ENCODE measurements at places on chromosomes 12 and 14.

DNA sequence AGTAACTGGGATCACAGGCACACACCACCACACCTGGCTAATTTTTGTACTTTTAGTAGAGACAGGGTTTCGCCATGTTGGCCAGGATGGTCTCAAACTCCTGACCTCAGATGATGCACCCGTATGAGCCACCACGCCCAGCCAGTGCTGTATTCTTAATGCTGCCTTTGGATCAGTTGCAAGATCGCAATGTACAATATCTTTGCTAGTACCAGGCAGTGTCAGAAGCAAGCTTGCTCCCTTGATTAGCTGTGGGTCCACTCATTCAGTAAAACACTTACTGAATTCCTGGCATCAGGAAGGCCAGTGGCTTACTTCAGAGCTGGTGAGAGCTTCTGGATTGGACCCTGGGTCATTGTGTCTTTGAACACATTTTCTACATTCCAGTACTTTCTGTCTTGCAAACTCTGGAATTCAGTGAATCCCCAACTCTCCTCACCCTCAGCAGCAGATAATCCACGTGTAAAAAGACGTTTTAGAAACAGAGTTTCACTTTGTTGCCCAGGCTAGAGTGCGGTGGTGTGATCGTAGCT, 1183.7 kb downstream of the AACS start:
- DNase-seq: no peak

DNA sequence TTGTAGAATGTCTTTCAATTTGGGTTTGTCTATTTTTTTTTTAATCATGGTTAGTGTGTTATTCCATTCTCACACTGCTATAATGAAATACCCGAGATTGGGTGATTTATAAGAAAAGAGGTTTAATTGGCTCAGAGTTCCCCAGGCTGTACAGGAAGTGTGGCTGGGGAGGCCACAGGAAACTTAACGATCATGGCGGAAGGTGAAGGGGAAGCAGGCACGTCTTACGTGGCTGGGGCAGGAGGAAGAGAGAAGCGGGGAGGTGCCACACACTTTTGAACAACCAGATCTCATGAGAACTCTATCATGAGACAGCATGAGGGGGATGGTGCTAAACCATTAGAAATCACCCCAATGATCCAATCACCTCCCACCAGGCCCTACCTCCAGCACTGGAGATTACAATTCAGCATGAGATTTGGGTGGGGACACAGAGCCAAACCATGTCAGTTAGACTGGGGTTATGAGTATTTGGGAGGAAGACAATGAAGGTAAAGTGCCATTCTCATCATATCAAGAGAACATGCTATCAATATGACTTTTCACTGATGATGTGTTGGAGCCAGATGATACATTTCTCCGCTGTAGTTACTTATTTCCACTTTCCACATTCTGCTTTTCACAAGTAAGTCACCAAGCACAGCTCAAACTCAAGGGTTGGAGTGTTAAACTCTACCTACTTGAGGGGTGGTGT, 45.8 kb downstream of the AP5M1 start:
- DNase-seq: no peak

DNA sequence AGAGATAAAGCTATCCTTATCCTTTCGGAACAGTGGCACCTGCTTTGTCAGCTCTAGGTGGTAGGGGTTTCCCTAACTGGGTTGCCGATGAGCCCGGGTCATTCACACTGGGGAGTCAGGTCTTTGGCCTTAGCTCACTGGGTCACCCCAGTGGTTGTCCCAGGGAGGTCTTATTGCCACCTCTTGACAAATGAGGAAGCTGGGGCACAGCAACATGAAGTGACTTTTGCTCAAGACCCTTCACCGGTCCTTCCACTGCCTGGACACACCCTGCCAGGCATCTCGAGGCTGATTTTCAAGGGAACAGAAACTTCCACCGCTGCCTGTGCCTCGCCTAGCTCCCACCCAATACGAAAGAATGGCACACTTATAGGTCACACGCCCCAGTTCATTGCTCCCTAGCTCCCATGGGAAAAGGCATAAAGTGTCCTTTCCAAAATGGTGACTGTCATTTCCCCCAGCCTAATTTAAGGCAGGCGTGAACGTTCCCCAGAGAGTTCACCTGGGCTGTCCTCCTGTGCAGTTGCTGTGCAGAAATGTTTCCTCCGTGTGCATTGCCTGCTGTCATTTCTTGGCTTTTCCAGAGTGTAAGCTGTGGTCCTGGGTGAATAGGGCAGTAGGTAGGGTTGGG, 156.1 kb upstream of the CCND2 start:
- no peak for DNase-seq

- DNase-seq: no peak
Measured at GRCh38 chr12:98786653-98787052, 141.6 kb downstream of the APAF1 start.

DNA sequence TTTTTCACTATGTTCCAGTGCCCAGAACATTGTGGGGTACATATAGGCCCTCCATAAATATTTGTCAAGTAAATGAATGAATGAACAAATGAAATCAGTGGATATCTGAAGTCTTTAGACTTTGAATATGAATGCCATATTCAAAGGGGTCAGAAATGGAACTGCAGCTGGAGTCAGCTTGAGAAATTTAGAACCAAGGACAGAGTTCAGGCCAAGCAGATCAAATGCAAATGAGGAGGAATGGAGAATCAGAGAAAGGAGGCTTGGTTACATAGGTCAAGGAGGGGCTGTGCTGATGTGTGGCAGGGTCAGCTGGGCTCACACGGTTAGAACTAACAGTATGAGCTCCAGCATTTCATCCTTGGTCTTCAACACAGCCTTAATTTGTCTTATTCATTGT, 104.0 kb upstream of the SEL1L start:
- DNase-seq: no peak

DNA sequence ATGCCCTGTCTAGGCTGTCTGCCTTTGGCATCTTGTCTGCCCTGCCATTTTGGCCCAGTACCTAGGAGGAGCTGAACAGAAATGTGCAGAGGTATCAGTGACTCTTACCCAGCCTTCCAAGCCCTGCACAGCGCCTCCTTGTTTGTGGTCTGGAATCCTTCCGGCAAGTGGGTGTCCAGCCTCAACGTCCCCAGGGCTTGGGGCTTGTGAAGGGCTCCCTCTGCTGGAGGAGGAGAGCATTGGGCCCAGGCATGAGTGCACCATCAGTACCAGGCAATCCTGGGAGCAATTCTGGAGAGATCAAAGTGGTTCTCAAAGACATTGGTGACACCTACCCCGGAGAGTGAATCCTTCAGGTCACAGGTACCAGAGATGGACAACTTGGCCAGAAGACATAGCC, 2.4 kb upstream of the TCL1B start:
- peak; percentile 22 for DNase-seq

- no peak for DNase-seq
Measured at GRCh38 chr12:31288381-31288780, 37.6 kb downstream of the SINHCAF start.

DNA sequence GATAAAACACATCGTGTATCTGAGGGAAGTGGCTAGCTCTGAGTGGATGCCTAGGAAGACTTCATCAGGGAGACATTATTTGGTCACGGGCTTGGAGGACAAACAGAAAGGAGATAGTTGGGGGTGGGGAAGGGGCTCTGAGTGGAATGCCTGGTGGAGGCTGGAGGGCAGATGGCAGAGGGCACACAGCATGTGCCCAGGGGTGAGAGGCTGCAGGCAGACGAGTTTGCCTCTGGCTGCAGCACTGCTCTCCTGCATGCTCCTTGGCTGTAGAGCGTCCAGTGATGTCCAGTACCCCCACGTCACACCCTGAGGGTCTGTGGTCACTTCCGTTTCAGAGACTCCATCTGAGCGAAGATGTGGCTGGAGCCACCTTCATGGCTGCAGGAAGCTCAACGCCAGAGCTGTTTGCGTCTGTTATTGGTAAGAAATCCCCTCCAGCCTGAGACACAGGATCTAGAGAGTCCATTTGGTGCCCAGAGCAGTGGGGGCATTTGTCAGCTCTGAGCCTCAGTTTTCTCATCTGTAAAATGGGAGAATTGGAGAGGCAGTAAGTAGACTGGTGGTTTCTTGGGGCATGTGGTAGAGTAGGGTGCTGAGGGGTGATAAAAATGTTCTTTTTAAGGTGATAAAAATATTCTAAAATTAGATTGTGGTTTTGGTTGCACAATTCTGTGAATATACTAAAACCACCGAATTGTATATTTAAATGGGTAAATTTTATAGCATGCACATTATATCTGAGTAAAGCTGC, 71.7 kb upstream of the RIN3 start:
- DNase-seq: no peak

DNA sequence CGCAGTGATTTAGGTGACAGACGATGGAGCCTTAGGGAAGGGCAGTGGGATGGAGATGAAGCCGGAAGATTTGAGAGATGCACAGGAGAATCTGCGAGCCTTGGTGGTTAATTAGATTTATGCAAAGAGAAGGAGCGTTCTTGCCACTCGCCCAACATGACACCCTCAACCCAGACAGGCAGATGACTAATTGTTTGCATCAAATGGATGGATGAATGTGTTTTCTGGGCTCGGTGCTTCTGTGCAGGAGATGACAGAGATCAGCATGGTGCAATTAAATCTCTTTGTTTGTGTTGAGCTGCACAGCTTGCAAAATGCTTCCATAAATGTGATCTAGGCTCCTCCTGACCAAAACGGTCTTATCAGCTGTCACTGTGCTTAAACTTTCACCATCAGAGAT, 202.3 kb upstream of the PRMT8 start:
- DNase-seq: no peak

DNA sequence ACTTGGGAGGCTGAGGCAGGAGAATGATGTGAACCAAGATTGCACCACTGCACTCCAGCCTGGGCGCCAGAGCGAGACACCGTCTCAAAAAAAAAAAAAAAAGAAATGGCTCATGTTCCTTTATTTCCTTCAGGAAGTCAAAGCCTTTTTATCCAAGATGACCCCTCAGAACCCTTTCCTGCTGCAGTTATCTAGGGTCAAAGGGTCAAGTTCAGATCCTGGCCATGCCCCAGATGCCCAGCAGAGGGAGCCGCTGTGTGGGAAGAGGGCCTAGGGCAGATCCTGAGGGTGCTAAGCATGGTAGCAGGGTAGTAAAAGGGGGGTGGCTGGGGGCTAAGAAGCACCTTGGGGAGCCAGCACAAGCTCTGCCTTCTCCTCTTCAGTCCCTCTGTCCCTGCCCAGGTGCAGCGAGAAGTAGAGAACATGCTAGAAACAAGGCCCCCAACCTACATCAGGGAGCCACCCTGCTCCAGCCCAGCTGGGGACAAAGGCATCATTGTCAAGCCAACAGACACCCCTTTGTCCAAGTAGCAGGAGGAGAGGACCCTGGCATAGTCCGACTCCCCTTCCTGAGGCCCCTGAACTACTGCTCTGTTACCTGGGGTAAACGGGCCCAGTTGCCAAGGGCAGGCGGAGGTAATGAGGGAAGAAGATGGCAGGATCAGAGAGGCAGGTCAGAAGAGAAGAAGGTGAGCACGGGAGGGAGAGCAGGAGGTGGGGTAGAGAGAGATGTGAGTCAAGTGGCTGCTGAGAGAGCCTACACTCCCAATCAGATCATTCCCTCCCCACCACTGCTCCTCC, 6.5 kb downstream of the NFE2 start:
- DNase-seq: peak; percentile 58

DNA sequence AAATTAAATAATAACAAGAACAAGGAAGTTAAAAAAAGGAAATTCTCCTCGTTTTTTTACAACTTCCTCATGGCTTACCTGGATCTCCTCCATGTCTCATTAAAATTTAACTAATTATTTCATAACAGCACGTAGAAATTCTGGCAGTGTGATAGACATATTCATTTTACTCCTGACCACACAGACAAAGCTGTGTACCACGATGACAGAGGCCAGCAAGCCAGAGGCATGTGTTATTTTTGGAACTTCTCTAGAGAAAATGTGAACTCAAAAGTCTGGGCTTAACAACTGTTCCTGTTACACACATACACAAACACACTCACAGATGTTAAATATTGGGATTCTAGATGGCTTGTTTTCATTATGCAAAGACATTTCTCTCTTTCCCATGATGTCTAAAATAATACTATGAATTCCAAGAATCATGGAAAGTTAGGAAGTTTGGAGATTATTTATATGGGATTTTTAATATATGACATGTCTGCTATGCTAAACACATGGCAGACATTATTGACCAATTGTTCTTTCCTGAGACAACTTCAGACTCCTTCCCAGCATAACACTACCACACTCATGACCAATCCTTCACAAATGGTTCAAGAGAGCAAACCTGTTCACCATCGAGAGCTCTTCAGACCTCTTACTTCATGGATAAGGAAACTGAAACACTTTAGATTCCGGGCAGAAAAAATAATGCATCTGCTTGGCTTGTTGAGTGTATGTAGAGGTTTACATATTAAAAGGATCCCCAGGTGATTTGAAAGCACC, 158.7 kb downstream of the DACT1 start:
- no peak for DNase-seq

DNA sequence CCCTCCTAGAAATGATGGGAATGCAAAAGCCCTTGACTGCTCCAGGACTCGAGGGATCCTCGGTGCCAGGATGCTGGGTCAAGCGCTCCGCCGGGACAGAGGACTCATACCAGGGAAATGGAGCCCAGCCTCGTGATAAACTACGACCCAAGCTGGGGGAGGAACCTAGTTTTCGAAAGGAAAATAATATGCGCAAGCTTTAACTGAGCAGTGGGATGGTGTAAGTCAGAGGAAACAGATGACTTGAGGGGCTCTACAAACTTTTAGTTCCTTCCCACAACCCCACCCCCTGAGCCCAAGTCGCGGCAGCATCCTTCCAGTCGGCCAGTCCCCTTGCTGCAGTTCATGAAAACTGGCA, 654 bp upstream of the SUPT16H start:
- no peak for DNase-seq

DNA sequence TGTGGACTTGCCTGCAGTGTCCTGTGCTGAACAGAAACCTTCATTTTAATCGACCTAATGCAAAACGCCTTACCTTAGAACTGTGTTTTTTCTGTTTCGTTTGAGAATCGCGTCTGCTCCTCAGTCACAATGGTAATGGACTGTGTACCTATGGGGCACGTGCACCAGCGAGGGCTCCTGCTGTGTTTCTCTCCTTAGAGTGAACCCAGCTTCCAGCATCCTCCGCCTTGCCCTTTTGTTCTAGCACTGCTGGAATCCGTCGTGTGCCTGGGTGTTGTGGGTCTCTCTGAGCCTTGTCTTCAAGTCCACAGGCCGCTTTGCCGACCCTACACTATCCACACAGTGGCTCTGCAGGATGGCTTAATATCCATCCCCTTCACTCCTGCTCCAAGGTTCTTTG, 3.6 kb downstream of the AMN start:
- DNase-seq: no peak

DNA sequence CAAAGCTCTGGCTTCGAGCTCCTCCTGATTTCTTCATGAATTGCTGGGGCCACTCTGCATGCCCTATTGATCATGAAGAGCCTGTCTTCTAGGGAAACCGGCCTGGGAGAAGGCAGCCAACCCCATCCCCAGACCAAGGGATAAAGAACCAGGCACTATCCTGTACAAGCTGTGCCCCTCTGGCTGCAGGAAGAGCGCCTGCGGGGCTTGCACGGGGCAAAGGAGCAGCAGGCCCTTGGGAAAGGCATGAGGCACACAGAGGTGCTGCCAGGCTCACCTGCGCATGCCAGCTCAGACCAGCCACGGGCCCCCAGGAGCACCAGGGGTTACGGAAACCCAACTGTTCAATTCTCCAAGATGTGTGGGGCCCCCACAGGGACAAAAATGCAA, 2.1 kb downstream of the ITPK1 start:
- no peak for DNase-seq

GRCh38 chr12:90235642-90236041, 527.0 kb upstream of the ATP2B1 start:
- no peak for DNase-seq

- no peak for DNase-seq
Measured at GRCh38 chr14:65817011-65817410, 404.5 kb downstream of the FUT8 start.

Measured in activated naive CD4-positive, alpha-beta T cell treated with anti-CD3 and anti-CD28 coated beads, Interleukin-2, amount 50 U/mL, for 16 hours (primary cell).